HCT116 (cell line): ENCODE measurements at places on chromosomes 1 and 21. TPM values are rescaled to one million over a fixed set of nuclear protein-coding genes. Genes with fewer than 3 reads are reported as not detected.

The LCE3E gene
- not detected for total RNA-seq

The ARHGEF2 gene
- 90.1 TPM for total RNA-seq

The KAZN gene
- total RNA-seq: 13.4 TPM

The ATPAF1 gene
- total RNA-seq: 35.5 TPM

DNA sequence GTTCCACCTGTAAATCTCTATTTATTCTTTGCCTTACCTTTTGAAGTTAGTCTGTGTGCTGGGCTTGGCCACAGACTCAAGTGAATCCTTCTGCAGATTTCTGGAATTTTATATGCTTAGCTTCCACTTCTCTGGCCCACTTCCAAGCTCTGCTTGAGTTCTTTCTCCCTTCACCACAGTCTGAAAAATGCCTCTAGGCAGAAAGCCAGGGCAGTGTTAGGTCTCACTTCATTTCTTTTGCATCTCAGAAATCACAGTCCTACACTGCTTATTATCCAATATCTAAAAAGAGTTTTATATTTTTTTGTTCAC, 48.9 kb downstream of the INKA2 start:
- peaks cover 7% of the 10 kb centered on the region; the same call in 1 of the 2 replicates for H3K36me3 ChIP-seq
- no peak for DNase-seq
- no peaks in the 10 kb centered on the region for H3K27me3 ChIP-seq
- no peak overlapping the region for H3K27ac ChIP-seq
- H3K4me1 ChIP-seq: no peaks in the 10 kb centered on the region; the same call in 1 of the 2 replicates

DNA sequence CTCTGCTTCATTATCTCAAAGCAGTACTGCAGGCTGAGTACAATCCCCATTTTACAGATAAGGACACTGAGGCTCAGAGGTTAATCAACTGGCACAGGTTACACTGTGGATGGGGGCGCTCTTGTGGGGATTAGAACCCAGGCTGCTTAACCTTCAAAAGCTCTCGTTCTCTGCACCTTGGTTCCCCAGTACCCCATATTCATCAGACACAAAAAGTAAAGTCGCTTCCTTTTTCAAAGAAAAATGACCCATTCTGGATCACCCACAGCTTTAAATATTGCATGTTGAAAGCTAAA, 20.5 kb downstream of the SSBP3 start:
- H3K4me1 ChIP-seq: no peaks in the 10 kb centered on the region
- no peak for DNase-seq
- H3K4me3 ChIP-seq: no peak overlapping the region
- H3K27ac ChIP-seq: no peak overlapping the region
- H3K27me3 ChIP-seq: no peaks in the 10 kb centered on the region

GRCh38 chr1:46646844-46647243, 21.3 kb downstream of the ATPAF1 start:
- no peaks in the 10 kb centered on the region for H3K4me1 ChIP-seq
- no peak overlapping the region for H3K27ac ChIP-seq
- H3K36me3 ChIP-seq: peaks cover 22% of the 10 kb centered on the region; the same call in 1 of the 2 replicates
- no peak for DNase-seq
- no peaks in the 10 kb centered on the region for H3K27me3 ChIP-seq
- no peak overlapping the region for H3K4me3 ChIP-seq

DNA sequence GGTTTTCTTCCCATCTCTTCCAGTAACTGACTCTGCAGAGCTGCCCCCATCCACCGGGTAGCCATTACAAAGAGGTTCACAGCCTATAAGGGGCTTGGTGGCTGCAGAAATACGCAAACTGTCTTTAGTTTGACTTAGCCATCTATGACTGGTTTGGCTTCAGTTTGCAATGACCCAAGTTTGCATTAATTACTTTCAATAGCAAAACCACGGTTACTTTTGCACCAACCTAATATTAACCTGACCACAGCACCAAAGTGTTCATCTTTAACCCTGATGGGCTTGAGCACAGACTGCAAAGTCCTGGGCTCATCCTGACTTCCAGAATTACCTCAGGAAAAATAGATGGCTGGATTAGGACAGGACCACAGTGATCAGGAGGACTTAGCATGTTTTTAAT, 2.2 kb upstream of the HAO2 start:
- no peak overlapping the region for H3K4me3 ChIP-seq
- DNase-seq: no peak
- H3K36me3 ChIP-seq: no peaks in the 10 kb centered on the region
- H3K27me3 ChIP-seq: peaks cover 20% of the 10 kb centered on the region
- no peak overlapping the region for H3K27ac ChIP-seq

GRCh38 chr21:42505090-42505726, 8.4 kb upstream of the SLC37A1 start:
- no peaks in the 10 kb centered on the region for H3K36me3 ChIP-seq
- H3K4me3 ChIP-seq: no peak overlapping the region
- no peak for DNase-seq
- no peaks in the 10 kb centered on the region for H3K27me3 ChIP-seq
